ENCODE measurements at places on chromosomes 11 and 22.

- no peak for DNase-seq
Observed at GRCh38 chr11:114163229-114163631, 103.7 kb downstream of the ZBTB16 start.

DNA sequence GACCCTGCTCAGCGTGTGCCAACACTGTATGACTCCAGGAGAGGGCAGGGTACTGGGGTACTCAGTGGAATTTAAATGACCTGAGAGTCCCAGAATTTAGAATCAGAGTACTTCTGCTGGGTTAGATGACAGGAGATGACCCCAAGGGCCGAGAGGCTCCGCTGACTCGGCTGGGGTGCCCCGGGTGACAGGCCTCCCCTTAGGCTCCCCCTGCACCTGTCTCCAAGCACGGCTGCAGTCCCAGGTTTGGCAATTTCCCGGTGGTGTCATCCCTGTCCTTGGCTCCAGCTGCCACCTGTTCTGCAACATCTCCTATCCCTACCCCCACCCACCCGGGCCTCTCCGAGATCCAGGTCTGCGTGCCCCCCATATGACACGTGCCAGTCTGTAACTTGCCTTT is 1.3 kb downstream of the ACTN3 start:
- DNase-seq: no peak

DNA sequence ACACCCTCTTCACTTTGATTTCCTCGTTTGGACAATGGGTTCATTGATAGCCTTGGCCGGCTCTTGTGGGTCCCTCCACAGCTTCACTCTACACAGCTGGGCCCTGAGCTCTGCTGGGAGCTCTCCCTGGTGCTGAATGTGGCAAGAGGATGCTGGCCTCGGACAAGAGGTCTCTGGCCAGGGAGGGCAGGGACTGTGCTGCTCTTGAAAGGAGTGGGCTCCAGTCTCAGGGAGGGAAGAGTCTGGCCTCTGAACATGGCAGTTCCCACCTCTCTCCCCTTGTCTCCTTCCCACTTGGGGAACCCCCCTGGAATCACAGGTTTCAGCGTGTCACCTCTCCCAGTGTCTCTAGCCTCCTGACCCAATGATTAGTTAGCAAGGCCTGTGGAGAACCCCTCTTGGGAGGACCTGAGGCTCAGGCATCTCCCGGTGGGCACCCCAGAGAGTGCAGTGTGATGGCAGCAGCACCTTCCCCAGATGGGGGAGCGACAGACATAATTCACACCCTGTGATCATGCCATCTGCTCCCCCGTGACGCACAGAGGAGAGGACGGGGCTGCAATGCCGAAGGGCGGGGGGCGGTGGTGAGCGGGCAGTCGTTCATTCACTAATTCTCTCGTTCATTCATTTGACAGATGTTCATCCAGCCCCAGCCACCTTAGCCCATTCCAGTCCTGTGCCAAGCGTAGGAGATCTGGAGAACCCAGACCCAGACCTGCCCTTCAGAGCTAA is 2.8 kb upstream of the CABP7 start:
- DNase-seq: no peak

GRCh38 chr11:1763336-1763795 is 361 bp downstream of the CTSD start:
- no peak for DNase-seq

DNA sequence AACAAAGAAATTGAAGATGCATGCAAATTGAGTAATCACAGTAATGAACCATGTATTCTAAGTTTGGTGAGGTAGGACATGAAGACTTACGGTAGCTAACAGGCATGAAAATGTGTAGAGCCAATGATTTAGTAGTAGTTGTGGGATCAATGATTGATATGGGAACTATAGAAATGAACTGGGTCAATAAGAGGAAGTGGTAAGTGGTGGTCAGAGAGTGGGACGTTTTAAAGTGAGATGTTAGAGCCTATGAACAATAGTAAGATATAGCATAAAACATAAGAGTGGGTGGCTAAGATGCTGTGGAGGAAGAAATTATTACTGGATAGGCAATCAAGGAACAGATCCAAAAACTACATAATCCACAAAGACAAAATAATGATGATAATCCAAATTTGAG is 45.0 kb downstream of the DLG2 start:
- DNase-seq: no peak

GRCh38 chr11:67561971-67562619 is 21.5 kb upstream of the GSTP1 start:
- DNase-seq: no peak

DNA sequence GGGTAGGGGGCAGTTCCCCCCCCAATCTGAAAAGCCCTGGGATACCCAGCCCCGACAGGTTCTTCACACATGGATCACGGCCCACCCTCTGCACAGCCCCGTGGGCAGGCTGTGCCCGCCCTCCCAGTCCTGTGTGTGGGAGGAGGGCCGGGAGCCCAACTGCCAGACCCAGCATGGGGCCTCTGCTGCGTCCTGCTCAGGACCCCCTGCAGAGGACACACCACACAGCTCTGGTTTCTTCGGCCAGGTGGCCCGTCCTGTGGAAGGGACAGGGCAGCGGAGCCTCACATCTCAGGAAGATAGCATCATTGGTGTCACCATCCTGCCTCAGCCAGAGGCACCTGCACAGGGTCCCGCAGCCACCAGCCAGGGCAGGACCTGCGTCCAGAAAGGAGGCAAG is 396.0 kb downstream of the TBC1D22A start:
- no peak for DNase-seq

- no peak for DNase-seq
Observed at GRCh38 chr11:134647066-134647743, 235.2 kb upstream of the B3GAT1 start.

- no peak for DNase-seq
Observed at GRCh38 chr22:39688186-39688785, 117.7 kb downstream of the CACNA1I start.

- no peak for DNase-seq
Observed at GRCh38 chr11:88434333-88434976, 96.9 kb upstream of the CTSC start.

DNA sequence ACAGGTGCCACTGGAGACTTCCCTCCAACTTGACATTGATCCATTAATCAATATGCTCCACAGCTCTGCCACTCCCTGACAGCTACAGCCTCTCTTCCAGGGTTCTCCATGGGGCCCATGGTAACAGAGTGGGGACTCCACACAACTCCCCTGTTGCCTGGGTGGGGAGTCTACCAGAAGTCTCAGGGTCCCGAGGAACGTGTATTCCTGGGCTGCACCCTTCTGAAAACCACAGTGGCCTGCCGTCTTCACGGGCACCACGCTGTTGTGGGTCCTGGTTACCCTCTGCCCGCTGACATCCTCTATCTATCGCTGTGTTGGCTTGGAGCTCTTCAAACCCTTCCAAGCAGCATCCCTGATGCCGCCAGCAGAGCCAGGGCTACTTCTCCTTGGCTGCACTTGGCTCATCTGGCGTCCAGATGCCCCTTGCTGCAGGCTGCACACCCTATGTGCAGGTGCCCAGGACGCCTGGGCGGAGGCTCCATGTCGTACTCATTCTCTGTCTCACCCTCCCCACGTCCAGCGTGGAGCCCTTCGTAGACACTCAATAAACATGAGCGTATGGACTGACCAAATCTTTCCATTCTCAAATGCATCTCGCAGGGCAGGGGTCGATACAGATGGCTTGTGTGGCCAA is 1341.8 kb downstream of the TBC1D22A start:
- DNase-seq: no peak

GRCh38 chr11:26947379-26947844 is 46.5 kb upstream of the FIBIN start:
- DNase-seq: no peak

DNA sequence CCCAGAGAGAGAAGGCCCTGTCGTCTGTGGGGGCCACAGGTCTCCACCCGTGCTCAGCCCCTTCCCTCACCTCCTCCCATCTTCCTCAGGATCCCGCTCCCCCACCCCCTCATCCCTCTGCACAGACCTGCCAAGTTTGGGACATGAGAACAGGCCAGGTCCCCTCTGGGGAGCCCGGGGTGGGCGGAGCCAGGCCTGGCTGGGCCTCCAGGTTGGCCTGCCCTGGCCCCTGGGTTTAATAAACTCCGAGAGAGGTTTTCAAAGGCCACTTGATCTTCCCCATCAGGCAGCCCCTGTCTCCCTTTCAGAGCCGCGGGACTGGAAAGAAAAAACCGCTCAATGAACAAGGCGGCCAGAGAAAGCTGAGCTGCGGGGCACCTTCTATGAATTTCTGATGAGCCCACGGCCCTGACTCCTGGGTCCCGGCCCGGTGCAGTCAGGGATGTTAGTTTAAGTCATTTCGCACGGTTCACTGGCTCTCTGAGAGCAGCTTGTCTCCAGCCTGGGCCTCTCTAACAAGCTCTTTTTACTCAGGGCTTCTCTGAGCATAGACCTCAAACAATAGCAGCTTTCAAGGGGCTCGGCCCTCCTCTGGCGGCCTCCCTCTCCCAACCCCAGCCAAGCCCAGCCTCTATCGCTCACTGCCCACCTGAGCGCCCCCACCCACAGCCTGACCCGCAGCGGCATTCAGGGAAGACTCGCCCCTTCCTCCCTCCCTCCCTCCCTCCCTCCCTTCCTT is 64.8 kb downstream of the RPUSD4 start:
- DNase-seq: peak; percentile 39

DNA sequence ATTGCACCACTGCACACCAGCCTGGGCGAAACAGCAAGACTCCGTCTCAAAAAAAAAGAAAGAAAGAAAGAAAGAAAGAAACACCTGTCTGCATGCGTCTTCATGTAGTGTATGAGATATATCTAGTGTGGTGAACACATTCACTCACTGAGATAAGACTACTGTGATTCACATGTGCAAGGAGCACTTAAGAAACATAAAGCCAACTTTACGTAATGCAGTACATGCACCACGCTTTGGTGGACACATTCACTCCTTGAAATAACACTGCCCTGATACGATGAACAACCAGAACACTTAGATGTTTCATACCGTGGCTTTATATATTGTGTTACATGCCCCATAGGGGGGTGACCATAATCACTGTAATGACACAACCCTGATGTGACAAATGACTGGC is 96.0 kb downstream of the MICAL3 start:
- no peak for DNase-seq

- peak; percentile 17 for DNase-seq
Observed at GRCh38 chr22:32801537-32802236, at the start of gene TIMP3. Gene TIMP3, plus strand, starts transcription at chr22:32801705. Its CDS starts 297 bp downstream, at chr22:32802002.

GRCh38 chr11:15621565-15621964 is 506.8 kb downstream of the INSC start:
- DNase-seq: no peak

DNA sequence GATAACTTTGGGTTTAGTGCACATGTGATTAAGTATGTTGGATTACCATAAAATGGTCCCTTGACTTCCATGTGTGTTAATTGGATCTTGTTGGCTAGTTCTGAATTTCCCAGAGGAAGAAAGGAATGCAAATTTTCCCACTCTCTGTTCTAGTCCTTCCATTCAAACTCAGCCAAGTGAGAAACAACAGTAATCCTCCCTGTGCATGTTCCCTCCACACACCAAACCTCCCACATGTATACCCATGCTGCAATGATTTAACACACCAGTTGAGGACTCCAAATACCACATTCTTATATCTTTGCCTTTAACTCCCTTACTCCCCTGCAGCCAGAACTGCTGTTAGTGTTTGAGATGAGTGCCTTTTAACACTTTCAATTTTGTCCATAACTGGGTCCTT is 1158.9 kb downstream of the DLG2 start:
- no peak for DNase-seq

GRCh38 chr22:37502342-37503182 is 16.4 kb upstream of the MFNG start:
- DNase-seq: no peak

GRCh38 chr11:112255067-112255720 is 5.5 kb downstream of the PLET1 start:
- DNase-seq: no peak

DNA sequence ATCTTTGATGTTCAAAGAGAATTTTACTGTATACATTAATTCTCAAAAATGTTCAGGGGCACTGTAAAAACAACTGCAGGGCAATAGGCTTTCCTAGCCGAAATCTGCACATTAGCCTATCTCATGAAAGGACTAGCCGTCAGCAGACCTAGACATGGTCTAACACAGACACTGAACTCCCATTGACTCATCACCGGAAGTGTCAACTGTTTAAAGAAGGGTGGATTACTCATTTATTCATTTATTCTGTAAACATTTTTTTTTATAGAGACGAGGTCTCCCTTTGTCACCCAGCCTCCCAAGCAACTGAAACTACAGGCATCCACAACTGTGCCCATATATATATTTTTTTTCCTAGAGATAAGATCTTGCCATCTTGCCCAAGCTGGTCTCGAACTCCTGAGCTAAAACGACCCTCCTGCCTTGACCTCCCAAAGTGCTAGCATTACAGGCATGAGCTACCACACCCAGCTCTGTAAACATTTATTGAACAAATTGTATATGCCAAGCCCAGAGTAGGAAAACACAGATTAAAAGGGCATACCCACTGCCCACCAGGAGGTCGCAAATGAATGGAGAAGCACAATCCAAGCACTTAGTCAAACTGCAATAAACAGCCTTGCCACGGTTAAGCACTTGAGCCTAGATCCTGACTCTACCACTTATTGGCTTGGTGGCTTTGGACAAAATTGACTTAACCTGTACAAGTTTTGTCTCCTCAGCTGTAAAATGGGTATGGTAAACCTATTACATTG is 26.6 kb downstream of the RAB30 start:
- DNase-seq: no peak

All from NCI-H1436 (cell line).